Renal pelvis (tissue), 12 donors: ENCODE measurements at places on chromosomes 3 and 15. TPM values are rescaled to one million over a fixed set of nuclear protein-coding genes. Genes with fewer than 3 reads are reported as not detected.

Gene SCG5
- polyA plus RNA-seq, result 26.1 TPM

GRCh38 chr3:101212730-101213129 lies 107.6 kb downstream of the IMPG2 start:
- DNase-seq, result no peak

- DNase-seq, result no peak
Measured at GRCh38 chr3:24343084-24343783, 151.4 kb downstream of the THRB start.

GRCh38 chr15:33375236-33375635 lies 64.5 kb downstream of the RYR3 start:
- no peak for DNase-seq

GRCh38 chr15:31472636-31473384 lies 146.2 kb downstream of the KLF13 start:
- peak; percentile 67 for DNase-seq

Gene FAM3D
- polyA plus RNA-seq, result 2.5 TPM

Gene SEMA5B
- 28.6 TPM for polyA plus RNA-seq

GRCh38 chr3:70179111-70179510 lies 133.3 kb downstream of the MDFIC2 start:
- no peak for DNase-seq

Gene HDGFL3
- 81.2 TPM for polyA plus RNA-seq

Gene HRG
- 2.5 TPM for polyA plus RNA-seq

- DNase-seq, result no peak
Measured at GRCh38 chr15:90396321-90396720, 8.3 kb downstream of the IQGAP1 start.

- DNase-seq, result no peak
Measured at GRCh38 chr3:13594991-13595421, 46.1 kb downstream of the FBLN2 start.

DNA sequence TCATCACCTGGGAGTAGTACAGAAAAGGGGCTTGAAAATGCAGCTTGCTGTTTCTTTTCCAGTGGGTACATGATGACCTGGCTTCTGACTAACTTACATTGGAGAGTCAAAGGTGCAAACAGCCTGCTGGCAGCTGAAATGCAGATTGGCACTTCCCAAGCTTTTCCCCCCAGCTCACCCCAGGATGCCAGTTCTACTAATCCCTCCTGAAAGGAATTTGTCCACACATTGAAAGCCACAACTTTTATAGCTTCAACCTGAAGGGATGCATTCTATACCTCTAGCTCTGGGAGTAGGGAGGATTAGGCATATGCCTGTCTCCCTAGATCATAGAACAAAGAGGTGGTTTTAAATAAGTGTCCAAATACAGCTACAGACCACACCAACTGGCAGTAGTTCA lies 281.7 kb downstream of the EFHB start:
- no peak for DNase-seq

Gene C2CD4A
- polyA plus RNA-seq, result 0.28 TPM

DNA sequence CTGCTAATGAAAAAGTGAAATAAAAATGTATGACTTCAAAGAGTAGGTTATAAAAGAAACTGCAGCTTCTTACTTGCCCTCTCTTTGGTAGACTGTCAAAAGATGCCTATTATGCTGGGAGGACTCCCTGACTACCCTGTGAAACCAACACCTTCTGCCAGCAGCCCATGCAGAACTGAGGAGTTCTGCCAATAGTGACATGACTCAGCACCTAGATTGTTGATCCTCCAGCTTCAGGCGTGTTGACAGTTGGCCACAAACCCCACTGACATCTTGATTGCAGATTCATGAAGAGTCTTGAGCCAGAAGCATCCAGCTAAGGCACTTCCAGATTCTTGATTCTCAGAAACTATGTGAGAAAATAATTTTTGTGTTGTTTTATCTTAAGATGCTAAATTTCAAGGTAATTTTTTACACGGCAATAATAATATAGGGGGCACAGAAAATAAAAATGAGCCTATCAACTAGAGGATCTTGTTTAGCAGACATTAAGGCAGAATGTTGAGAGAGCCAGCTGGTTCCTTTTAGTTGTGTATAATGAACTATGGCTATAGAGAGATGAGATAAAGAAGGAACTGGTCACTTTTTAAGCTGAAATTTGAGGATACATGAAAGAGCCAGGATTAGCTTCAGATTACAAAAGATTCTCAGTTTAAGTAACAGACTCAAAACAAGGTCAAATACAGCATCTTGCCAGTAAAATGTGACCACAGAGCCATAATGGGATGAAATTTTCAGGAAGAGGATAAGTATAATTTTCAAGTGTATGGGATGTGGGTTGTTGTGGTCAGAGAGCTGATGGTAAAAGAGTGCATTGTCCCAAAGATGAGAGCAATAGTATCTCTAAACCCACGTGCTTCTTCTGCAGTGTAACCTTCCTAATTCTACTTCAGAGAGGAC lies 588.7 kb upstream of the CBLB start:
- DNase-seq, result no peak
